ENCODE measurements at places on chromosomes 16 and 17.

- no peak for DNase-seq
Observed at GRCh38 chr16:1981398-1981836, at the start of gene NOXO1. Gene NOXO1 (minus strand): TSS chr16:1981469. CDS start chr16:1981179, 290 bp downstream.

- DNase-seq, result no peak
Observed at GRCh38 chr16:10308305-10309193, 77.3 kb upstream of the ATF7IP2 start.

GRCh38 chr17:39195568-39196160 lies 1.8 kb downstream of the CACNB1 start:
- DNase-seq, result no peak

- DNase-seq, result no peak
Observed at GRCh38 chr16:89177501-89177900, 6.0 kb downstream of the CDH15 start.

GRCh38 chr17:36533935-36534839 lies 481 bp downstream of the MYO19 start:
- no peak for DNase-seq

GRCh38 chr16:81831722-81832126 lies 52.6 kb downstream of the PLCG2 start:
- peak; percentile 21 for DNase-seq

DNA sequence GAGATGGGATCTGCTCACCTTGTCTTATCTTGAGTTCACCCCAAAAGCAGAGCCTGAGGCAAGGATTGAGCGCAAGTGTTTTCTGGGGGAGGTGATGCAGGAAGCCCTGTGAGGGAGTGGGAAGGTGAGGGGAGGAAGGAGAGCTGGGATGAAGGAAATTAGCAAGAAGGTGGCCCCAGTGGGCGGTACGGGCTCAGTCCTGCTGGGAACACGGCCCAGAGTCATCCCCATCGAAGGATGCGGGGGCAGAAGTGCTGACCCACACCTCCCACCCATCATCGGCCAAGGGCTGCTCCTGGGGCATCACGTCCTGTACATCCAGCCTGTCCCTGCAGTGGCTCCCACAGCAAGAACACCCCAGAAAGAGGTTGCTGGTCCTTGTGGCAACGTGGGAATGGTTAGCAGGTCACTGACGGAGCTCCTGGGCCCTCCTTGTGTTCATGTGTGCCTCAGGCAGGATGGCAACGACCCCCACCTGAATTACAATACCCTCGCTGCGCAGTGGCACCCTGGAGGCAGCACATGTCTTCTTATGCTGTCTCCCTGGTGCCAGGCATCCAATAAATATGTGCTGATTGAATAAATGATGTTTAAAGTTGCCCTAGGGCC lies 18.2 kb downstream of the C16orf95 start:
- no peak for DNase-seq

- DNase-seq, result no peak
Observed at GRCh38 chr17:65123757-65124675, 13.2 kb upstream of the RGS9 start.

DNA sequence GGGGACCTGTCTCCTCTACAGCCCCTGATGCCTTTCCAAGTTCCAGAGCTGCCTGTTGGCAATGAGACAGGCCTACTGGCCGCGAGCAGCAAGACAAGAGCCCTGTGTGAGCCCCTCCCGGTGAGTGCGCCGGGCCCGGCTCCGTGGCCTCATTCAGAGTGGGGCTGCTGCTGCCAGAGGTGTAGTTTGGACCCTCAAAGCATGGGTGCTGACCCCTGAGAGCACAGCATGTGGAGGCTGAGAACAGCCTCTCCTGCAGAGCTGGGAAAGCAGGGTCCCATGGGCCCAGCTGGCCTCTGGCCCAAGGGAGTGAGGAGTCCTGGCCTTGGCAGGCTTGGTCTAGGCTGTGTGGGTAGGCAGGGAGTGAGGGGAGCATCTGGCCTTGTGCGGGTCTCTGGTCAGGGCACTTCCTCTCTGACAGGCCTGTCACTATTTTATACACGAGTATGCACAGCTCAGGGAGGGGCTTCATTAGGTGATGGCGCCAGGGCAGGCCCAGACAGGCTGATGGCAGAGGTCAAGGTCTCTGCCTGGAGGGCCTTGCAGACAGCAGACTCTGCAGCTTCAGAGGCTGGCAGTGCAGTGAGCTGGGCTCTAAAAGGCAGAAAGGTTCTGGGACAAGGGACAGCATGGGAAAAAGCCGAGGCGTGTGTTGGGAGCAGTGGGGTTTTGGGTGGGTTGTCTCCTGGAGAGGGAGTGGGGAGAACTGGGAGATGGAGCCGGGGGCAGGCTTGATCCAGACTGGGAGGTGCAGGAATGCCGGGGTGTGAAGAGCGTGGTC lies 43.4 kb downstream of the ADCY7 start:
- DNase-seq, result no peak

GRCh38 chr17:52451294-52451861 lies 292.9 kb upstream of the CA10 start:
- DNase-seq, result no peak

DNA sequence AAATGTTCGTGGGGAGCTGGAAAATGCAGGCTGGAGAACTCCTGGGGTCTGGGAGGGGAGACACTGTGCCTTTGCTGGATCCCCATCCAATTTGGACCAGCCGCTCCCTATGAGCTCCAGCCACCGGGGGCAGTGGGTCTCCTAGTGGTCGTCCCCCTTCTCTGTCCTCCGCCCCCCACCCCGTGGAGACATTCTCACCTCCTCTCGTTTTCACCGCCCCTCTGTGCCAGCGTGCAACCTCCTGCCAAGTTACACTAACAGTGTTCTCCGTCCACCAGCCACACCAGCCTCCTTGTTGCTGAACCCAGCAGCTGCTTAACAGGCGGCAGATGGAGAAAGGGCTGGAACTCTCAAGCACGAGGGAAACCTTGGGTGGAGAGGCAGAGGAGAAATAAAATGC lies 67.4 kb upstream of the SOX9 start:
- DNase-seq, result no peak

DNA sequence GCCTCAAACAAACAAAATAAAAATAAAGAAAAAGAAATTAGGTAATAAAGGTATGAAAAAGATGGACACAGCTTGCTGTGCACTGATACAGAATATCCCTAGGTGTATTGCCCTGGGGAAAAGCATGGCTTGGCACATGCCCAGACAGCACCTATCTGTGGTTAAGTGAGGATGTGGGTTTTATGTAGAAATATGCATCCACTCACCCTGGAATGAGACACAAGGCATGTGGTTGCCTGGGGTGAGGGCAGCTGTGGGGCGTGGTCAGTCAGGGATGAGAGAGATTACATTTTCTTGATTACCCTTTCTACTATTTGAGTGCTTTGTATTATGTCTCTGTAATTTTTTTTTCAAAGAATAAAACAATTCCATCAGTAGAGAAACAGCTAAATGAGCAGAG lies 6.9 kb downstream of the PLLP start:
- no peak for DNase-seq

- DNase-seq, result no peak
Observed at GRCh38 chr16:28491230-28491969, 474 bp downstream of the CLN3 start.

- no peak for DNase-seq
Observed at GRCh38 chr16:66030036-66030435, 336.5 kb upstream of the CDH5 start.

DNA sequence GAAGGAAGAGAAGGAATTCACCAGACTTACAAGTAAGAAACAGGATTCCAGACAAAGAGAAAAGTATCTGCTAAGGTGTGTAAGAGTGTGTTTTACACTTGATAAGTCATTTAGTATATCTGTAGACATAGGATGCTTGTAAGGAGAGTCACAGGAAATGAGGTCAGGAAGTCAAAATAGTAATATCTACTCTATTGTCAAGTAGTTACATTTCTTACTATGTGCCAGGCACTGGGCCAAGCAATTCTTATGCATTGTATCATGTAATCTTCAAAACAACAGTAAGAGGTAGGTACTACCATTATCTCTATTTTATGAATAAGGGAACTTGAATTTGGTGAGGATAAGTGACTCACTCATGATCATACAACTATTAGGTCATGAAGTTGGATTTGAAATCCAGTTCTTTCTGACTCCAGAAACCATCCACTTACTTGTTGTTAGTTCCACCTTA lies 129.1 kb downstream of the SNX11 start:
- no peak for DNase-seq

GRCh38 chr17:63966646-63967264 lies 6.0 kb downstream of the SCN4A start:
- no peak for DNase-seq

GRCh38 chr16:14070555-14070876 lies 603 bp upstream of the MRTFB start:
- no peak for DNase-seq

DNA sequence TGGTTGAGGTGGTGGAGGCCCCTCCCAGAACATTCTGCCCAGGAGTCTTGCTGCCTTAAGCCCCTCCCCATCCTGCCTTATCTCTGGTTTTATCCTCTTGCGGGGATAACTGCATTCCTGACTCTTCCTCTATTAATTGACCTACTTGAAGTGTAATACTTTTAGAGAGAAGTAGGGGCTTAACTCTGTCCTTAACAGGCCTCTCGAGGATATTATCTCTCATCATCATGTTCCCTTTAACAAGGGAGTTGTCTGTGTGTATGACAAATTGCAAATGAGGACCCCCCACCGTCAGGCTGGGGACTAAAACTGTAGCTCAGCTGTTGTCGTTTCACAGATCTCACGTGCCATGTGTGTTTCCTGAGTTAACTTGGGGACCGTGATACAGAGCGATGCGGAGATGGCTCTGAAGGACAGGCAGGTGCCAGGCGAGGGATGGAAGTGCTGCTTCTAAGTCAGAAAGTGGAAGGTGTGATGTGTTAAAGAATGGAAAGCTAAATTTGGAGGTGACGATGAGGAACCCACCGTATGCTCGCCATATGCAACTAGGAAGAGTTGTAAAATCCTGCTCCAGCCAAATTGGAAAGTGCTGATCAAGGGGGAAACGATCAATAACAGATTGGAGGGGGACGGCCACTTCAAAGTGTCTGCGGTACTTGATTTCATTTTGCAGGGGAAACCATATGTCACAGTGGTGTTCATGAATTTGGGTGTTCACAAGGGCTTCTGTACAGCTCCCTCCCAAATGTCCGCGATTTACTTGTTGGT lies 106.3 kb downstream of the RPTOR start:
- DNase-seq, result no peak

- DNase-seq, result no peak
Observed at GRCh38 chr16:81530814-81531213, 86.2 kb downstream of the CMIP start.

- no peak for DNase-seq
Observed at GRCh38 chr16:81291117-81291516, 23.6 kb upstream of the GAN start.

DNA sequence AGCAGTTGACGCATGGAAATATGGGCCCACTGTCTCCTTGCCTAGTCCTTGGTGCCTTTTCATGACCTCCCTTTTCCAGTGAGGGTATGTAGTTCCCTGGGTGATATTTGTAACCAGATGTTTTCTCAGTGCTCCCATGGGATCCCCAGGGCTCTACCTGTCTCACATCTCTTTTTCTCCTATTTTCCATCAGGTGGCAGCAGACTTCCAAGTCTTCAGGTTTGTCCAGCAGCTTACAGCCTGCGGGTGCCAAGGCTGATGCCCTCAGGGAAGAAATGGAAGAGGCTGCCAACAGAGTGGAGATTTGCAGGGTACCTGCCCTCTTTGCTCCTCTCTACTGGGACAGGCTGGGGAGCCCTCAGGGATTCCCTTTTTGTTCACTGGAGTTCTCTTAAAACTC lies 89.1 kb downstream of the ELAC2 start:
- DNase-seq, result no peak

DNA sequence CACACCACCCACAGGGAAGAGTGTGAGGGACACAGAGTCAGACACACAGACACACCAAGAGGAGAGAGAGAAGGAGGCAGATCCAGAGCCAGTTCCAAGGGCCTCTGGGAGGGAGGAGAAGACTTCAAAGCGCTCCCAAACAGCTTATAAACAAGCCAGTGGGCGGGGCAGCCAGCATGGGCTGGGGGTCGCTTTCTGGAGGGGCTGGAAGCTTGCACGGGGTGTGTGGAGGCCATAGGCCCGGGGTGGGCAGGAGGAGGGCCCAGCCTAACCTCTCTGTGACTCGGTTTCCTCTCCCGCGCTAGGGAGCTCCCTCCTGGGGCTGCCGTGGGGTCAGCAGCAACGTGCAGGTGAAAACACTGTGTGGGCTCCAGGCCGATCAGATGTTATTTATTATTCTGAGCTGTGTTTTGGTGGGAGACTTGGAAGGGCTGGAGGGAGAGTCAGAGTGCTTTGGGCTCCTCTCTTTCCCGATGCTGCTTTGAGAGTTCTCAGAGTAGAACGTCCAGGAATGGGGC lies 2.5 kb upstream of the WFIKKN2 start:
- DNase-seq, result no peak

DNA sequence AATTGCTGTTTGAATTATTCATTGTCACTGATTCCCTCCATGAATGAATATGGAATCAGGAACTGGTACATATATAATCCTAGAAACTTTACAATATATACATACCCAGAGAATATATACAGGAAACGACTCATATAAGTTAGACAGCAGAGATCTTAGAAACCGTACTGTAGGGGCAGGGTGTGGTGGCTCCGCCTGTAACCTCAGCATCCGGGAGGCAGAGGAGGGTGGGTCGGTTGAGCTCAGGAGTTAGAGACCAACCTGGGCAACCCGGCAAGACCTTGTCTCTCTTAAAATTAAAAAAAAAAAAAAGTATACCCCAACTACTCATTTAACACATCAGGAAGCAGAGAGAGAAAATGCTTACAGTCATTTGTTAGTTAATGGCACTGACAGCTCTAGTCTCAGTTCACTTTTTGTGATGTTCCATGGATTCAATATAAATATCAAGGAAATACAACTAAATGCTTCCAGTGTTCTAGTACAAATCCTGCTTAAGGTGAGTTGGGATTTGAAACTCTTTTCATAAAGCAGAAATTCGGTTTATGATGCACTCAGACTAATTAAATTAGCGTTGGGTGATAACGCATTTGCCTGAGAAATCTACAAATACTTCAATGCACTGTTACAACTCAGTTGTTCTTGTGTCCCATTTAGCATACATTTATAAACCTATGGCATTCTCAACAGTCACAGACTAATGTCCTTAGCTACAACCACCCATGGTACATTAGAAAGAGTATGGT lies 5.6 kb downstream of the GLG1 start:
- peak; percentile 34 for DNase-seq

DNA sequence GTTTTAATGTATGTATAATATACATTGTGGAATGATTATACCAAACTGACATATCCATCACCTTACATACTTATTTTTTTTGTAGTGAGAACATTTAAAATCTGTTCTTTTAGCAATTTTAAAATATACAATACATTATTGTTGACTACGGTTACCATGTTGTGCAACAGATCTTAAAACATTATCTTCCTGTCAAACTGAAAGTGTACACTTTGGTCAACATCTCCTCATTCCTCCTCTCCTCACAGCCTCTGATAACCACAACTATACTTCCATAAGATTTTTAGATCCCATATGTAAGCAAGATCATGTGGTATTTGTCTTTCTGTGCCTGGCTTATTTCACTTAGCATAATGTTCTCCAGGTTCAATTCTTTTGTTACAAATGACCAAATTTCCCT lies 7.5 kb upstream of the DNAJA2 start:
- no peak for DNase-seq

DNA sequence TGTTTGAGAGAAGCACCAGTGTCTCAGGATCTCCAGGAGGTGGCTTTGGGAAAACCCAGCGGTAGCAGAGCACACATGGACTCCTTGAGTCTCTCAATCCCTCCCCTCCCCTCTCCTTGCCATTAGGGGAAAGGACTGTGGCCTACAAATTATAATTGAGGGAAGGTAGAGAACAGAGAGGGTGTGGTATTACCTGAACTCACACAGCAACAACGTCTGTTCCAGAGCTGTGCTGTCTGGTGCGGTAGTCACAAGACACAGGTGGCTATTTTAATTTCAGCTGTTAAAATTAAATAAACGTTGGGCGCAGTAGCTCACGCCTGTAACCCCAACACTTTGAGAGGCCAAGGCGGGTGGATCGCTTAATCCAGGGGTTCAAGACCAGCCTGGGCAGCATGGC lies 110.2 kb downstream of the ABCC6 start:
- DNase-seq, result no peak

Data from stimulated activated CD8-positive, alpha-beta memory T cell treated with anti-CD3 and anti-CD28 coated beads, Interleukin-15, amount 100 ng/mL, for 1 hour (primary cell).